Common myeloid progenitor, CD34-positive (primary cell): ENCODE measurements at places on chromosomes 16 and 17.

DNA sequence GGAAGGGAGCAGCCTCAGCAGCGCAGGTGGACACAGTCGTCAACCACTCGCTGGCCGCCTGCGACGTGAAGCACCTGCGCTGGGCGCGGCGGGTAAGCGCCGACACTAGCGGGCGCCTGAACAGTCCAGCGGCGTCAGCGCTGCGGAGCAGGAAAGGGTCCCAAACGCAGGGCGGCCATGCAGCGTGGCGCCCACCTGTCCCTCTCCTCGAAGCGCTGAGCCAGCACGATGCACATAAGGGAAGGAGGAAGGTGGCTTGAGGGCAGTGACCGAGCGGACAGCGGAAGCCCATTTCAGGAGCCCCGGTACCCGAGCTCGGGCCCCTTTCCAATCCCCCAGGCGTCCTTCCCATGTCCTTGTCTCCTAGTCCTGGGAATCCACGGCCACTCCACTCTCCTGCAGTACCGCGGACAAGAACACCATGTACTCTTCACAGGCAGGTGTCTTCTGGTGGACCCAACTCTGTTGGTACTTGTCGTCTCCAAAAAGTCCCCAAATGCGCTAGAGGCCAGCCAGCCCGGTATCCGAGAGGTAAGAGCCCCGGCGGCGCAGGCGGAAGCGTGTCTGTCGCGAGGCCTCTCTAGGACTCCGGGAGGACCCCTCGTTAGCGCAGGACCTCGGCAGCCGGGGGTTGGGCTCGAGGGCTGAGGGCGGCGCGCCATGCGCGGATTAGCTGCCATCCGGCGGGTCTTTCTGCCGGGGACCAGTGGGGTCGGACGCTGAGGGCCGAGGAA is 14.4 kb downstream of the ZNF232 start:
- DNase-seq = peak; percentile 85

DNA sequence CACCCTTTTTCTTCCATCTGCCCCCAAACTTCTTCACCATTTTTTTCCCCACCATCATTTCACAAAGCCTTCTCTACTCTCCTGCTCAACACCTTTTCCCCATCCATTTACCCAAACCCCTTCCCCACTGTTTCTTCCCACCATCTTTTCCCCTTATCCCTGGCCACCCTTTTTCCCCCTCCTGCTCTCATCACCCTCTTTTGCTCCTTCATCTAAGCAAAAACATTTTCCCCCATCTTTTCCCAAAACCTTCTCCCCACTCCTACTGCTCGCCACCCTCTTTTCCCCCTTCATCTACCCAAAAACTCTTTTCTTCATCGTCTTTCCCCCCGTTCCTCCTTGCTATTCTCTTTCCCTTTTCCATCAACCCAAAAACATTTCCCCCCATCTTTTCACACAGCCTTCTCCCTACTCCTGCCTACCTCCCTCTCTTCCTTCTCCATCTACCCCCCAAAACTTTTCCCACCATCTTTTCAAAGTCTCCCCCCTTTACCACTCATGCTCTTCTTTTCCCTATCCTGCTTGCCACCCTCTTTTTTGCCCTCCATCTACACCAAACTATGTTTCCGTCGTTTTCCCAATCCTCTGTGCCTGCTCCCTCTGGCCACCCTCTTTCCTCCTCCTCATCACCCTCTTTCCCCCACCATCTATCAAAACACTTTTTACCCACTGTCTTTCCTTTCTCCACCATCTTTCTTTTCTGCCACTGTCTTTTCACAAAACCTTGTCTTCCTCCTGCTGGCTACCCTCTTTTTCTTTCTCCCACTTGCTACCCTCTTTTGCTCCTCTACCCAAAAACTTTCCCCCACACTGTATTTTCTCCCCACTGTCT is 205.8 kb upstream of the WSB1 start:
- DNase-seq = no peak

DNA sequence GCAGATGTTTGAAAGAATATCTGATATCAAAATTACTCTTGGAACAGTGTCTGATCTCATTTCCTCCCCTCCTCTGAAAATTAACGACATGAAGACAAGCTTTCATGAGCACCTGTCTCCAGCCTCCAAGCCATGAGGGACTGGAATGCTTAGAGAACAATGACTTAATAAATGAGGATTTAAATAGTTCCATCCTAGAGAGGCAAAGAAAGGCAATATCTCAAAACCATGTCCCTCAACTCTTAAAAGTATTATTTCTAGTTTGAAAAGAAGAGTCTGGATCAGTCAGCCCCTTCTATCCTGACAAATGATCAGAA is 137.5 kb downstream of the ANKFN1 start:
- no peak for DNase-seq

- DNase-seq = no peak
Measured at GRCh38 chr17:45775148-45775547, 9.0 kb upstream of the CRHR1 start.

- no peak for DNase-seq
Measured at GRCh38 chr16:10321407-10322387, 64.2 kb upstream of the ATF7IP2 start.

- peak; percentile 60 for DNase-seq
Measured at GRCh38 chr16:58511933-58512815, 3.1 kb upstream of the SETD6 start.

GRCh38 chr16:50709061-50709684 is 15.8 kb downstream of the NOD2 start:
- peak; percentile 87 for DNase-seq

- no peak for DNase-seq
Measured at GRCh38 chr17:56762988-56763387, 70.7 kb downstream of the C17orf67 start.

GRCh38 chr16:71854369-71854948 is 8.7 kb downstream of the ATXN1L start:
- no peak for DNase-seq

DNA sequence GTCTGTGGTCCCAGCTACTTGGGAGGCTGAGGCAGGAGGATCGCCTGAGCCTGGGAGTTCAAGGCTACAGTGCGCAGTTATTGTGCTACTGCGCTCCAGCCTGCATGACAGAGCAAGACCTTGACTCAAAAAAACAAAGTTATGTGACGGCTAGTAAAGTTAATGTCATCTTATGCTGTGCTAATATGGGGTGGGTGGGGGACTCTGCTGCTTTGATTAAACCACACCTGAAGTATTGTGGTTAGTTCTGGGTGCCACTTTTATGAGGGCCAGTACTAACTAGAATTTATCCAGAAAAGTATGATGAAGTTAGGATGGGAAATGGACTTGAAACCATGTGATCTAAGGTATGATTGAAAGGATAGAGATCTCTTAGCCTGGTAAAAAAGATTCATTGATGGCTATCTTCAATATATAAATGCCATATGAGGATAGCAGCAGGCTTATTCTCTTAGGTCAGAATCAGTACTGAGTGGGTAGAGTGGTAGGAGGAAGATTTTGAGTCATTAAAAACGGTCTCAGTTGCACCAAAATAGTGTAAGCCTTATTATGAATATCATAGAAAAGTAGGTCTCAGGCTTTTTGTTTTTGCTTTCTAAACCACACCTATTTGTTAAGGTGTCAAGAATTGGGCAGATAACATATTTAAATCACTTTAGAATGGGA is 5.6 kb downstream of the WSB1 start:
- no peak for DNase-seq

- no peak for DNase-seq
Measured at GRCh38 chr17:4530799-4531730, 24.1 kb downstream of the MYBBP1A start.

GRCh38 chr16:5874899-5875298 is 777.3 kb upstream of the EEF2KMT start:
- DNase-seq = no peak

GRCh38 chr16:82439678-82440293 is 187.0 kb upstream of the CDH13 start:
- no peak for DNase-seq

DNA sequence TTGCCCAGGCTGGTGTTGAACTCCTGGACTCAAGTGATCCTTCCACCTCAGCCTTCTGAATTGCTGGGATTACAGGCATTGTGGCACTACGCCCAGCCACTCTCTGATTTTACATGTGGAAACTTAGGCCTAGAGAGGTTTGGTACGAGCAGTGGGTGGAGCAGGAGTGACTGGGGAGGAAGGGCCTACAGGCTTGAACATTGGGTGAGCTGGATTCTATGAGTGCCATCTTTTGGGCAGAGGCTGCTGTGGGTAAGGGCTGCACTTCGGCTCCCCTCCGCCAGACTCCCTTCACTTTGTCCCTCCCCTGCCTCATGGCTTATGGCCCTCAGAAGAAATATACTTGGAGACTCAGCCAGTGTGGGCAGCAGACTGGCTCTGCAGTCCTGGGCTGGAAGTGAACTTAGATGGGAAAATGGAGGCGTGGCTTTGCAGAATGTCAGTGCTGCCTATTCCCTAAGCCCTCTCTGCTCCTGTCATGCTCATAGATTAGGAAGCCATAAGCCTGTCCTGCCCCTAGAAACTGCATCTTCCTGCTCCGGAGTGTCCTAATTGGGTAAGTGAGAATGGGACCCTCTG is 9.5 kb upstream of the MRC2 start:
- no peak for DNase-seq

GRCh38 chr16:19143599-19143956 is 24.5 kb upstream of the SYT17 start:
- no peak for DNase-seq

DNA sequence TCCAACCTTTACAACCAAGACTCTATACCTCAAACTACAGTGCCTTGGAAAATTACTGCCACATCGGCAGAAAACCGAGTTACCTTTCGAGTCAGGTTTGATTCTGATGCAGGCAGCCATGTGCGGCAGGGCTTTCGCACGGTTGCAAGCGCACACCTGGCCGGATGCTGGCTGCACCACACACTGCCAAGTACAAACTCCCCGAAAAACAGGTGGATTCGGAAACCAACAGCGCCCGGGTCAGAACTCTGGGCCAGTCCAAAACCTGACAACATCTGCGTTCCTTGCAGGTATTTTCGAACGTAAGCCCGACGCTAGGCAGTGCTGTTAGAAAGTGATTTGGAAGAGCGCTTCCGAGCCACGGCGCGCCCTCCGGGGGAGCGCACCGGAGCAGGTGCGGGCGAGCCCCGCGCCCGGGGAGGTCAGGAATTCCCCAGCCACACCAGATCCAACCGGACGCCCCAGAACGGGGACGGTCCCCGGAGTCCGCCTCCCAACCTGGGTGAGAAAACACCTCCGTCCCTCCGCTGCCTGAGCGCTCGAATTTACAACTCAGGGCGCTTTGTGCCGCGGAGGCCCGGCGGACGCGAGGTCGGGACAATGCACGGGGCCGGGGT is 1.2 kb downstream of the USP7 start:
- DNase-seq = peak; percentile 39

- no peak for DNase-seq
Measured at GRCh38 chr17:51188271-51188833, 22.1 kb downstream of the NME2 start.

DNA sequence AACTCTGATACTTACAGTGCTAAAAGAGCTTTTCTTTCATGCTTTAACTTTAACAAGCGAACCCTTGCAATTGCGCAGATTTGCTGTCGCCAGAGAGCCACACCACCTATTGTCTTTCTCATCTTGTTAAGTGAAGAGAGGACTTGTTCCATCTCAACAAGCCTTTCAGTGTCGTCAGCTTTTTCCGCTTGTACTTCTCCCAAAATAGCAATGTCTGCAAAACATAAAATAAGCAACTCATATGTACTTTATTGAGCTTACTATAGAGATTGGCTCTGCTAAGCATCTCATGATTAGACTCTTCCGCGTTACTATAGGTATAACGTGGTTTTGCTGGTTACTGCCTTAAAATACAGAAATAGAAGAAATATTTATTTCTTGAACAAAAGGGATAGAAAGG is 51.9 kb downstream of the ABCA8 start:
- no peak for DNase-seq

GRCh38 chr17:27771586-27771985 is 28.7 kb downstream of the NOS2 start:
- no peak for DNase-seq

GRCh38 chr17:69500911-69501429 is 86.5 kb downstream of the MAP2K6 start:
- no peak for DNase-seq

- peak; percentile 42 for DNase-seq
Measured at GRCh38 chr16:54140057-54140787, 146.4 kb downstream of the IRX3 start.

DNA sequence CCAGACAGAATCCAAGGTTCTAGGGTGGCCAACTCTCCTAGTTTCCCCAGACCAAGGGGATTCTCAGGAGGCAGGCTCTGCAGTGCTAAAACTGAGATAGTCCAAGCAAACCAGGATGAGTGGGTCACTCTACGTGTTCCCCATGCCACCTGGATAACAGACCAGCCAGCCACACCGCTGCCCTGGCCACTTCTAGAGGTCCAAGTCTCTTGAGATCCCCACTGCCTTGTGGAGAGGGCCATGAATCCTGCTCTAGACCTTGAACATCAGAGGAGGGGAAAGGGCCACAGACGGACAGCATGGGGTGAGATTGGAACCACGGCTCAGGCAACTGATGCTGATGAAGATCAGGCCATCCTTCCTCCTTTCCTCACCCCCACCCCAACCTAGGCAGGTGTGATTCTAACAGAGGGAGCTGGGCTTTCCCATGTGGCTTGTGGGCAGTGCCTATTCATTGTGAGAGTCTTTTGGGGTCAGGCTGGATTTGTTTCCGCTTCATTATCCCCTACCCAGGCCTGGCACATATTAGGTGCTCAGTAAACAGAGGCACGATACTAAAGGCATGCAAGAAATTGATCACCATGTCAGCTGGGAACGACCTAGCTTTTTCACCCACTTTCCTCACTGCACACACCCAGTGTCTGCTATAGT is 16.8 kb upstream of the TVP23A start:
- DNase-seq = no peak

DNA sequence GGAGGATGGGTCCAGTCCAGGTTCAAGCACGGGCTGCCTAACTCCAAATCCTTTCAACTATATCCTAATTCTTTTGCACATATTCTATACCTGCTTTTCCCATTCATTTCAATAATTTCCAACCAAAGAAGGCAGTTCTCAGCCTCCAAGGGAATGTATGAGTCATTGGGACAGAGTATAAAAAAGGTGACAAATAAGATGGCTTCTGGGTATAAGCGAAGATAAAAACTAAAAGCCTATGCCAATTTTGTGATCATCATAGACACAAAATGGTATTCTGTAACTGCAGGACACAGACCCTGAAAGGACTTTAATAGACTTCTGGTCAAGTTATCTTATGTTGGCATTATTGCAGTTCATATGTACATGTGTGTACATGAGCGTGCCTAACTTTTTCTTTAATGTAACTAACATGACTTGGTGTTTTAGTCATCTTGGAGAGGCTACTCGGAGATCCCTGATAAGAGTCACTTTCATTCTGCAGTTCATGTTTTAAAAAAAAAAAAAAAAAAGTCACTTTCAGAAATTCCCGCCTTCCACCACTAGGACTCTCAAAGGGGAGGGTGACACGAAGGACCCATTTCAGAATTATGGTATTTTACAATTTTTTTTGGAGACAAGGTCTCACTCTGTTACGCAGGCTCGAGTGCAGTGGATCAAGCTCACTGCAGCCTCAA is 17.3 kb downstream of the COG1 start:
- DNase-seq = peak; percentile 39
